Large intestine (tissue), 12 donors: ENCODE measurements at places on chromosomes 3 and 15. TPM values are rescaled to one million over a fixed set of nuclear protein-coding genes. Genes with fewer than 3 reads are reported as not detected.

GRCh38 chr15:35054380-35054779, 30.7 kb downstream of the NANOGP8 start:
- H3K27me3 ChIP-seq, result no peaks in the 10 kb centered on the region
- no peak overlapping the region for H3K4me3 ChIP-seq
- no peaks in the 10 kb centered on the region for H3K36me3 ChIP-seq

- H3K4me1 ChIP-seq, result no peaks in the 10 kb centered on the region
- H3K27ac ChIP-seq, result no peak overlapping the region
- DNase-seq, result no peak
- H3K27me3 ChIP-seq, result no peaks in the 10 kb centered on the region
- H3K36me3 ChIP-seq, result peaks cover 31% of the 10 kb centered on the region
Measured at GRCh38 chr3:40511031-40511718, 5.3 kb downstream of the ZNF620 start.

GRCh38 chr3:101243285-101244211, 76.8 kb downstream of the IMPG2 start:
- H3K27me3 ChIP-seq, result no peaks in the 10 kb centered on the region
- H3K27ac ChIP-seq, result no peak overlapping the region
- no peak for DNase-seq
- no peak overlapping the region for H3K4me3 ChIP-seq

DNA sequence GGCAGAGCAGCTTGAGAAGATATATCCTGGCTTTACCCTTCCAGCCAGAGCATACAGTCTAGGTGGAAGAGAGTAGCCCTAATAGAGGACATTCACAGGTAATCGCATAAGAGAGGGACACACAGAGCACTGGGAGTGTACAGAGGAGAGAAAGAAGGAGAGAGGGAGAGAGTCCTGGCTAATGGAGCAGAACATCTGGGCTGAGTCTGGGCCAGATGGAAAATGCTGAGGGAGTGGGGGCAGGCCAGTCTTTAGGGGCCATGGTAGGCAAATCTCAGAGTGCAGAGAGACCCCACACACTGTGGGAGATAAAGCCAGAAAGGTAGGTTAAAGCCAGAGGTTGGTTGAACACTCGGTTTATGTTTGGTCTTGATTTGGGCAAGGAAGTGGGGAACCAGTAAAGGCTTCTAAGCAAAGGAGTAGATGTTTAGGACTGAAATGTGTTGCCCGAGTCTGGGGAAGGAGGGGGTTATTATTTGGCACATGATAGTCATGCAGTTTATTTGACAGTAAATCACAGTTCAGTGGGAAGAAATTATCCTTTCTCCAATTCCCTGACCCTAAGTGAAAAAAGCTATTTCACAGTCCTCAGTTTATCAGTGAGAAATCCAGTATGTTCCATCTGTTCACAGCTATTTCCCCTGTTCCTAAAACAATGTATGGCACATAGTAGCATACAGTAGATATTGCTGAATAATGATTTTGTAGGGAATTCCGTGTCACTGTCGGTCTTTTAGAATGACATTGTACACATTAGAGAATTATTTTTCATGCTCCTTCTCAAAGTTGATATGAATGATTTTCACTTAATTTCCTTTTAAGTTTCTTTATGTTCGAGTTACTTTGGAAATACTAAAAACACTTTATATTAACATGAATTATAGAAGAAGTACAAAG, 45.7 kb downstream of the PDHB start:
- no peaks in the 10 kb centered on the region for H3K27me3 ChIP-seq
- DNase-seq, result no peak
- peaks cover 4% of the 10 kb centered on the region for H3K4me1 ChIP-seq
- peak overlapping the region; percentile 57 for H3K27ac ChIP-seq

GRCh38 chr3:147890114-147890513, 480.9 kb downstream of the ZIC1 start:
- DNase-seq, result no peak
- H3K36me3 ChIP-seq, result no peaks in the 10 kb centered on the region
- no peaks in the 10 kb centered on the region for H3K27me3 ChIP-seq

DNA sequence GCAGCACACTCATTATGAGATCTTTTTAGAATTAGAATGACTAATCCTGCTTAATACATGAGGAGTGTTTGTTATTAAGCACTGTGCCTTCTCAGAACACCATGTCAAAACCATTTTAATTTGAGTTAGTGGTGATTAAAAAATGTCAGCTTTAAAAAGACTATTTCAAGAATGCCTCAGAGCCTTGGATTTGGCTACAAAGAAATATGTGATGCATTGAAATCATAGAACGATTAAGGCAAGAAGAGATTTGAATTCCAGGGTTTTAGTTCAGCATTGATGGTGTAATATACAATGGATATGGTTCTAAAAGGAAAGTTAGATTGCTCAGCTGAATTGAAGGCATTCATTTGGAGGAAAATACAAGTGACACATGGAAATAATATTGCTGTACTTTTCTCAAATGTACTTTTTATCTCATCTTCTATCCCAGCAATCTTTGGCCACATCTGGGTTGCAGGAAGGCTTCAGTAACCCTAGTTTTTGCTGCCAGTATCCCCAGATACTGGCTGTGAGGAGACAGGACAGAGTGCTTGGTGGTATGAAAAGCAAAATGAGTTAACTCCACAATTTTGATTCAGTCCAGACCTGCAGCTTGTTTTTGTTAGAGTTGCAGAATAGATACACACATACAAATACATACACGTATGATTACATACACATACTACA, 303.8 kb downstream of the CLSTN2 start:
- H3K36me3 ChIP-seq, result no peaks in the 10 kb centered on the region
- H3K4me1 ChIP-seq, result no peaks in the 10 kb centered on the region
- no peaks in the 10 kb centered on the region for H3K27me3 ChIP-seq
- DNase-seq, result no peak

GRCh38 chr15:61050844-61051568, 178.1 kb downstream of the RORA start:
- no peak overlapping the region for H3K4me3 ChIP-seq
- no peaks in the 10 kb centered on the region for H3K4me1 ChIP-seq
- no peaks in the 10 kb centered on the region for H3K36me3 ChIP-seq
- H3K27ac ChIP-seq, result no peak overlapping the region

- H3K4me1 ChIP-seq, result peaks cover 3% of the 10 kb centered on the region
- DNase-seq, result no peak
- H3K36me3 ChIP-seq, result no peaks in the 10 kb centered on the region
- H3K4me3 ChIP-seq, result no peak overlapping the region
Measured at GRCh38 chr3:194053136-194053535, 82.8 kb upstream of the HES1 start.

DNA sequence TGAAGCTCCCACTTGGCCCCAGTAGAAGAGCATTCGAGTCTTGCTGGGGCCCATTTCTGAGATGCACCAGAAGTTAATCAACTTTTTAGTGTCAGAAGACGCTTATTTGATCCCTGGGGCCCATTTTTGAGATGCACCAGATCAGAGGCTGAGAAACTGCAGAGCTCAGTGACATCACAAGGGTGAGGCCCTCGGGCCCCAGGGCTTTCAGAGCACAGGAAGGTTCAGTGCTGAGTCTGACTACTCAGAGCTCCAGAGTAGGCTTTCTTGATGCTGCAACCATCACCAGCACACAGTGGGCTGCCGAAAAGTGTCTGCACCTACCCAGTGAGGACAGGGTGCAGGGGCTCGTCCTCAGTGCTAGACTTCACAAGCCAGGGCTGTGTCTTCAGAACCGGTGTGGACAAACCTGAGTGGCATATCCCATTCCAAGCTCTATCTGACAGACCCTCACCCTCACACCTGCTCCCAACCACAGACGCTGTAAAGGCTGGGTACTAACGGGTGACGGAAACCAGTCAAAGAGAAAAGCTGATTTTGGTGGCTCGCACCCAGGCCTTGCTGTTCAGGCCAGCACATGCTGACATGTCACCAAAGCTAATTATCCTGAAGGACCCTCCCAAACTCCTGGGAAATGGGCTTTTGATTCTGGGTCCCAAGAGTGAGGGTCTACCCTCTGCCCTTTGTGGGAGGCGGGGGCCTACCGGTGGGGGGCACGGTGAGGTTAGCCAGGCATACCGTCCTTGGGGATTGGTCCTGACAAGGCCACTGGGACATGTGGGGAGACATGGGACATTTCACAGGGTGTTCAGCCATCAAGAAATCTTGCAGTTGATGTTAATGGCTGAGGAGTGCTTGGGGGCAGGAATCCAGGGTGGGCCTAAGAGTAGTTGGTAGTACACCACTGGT, 83.0 kb downstream of the PDCD6IP start:
- peaks cover 3% of the 10 kb centered on the region for H3K4me1 ChIP-seq
- no peak overlapping the region for H3K27ac ChIP-seq
- H3K36me3 ChIP-seq, result no peaks in the 10 kb centered on the region
- no peak overlapping the region for H3K4me3 ChIP-seq

- no peak overlapping the region for H3K4me3 ChIP-seq
- DNase-seq, result no peak
- H3K4me1 ChIP-seq, result no peaks in the 10 kb centered on the region
Measured at GRCh38 chr3:58839187-58839586, 172.6 kb upstream of the FAM3D start.

DNA sequence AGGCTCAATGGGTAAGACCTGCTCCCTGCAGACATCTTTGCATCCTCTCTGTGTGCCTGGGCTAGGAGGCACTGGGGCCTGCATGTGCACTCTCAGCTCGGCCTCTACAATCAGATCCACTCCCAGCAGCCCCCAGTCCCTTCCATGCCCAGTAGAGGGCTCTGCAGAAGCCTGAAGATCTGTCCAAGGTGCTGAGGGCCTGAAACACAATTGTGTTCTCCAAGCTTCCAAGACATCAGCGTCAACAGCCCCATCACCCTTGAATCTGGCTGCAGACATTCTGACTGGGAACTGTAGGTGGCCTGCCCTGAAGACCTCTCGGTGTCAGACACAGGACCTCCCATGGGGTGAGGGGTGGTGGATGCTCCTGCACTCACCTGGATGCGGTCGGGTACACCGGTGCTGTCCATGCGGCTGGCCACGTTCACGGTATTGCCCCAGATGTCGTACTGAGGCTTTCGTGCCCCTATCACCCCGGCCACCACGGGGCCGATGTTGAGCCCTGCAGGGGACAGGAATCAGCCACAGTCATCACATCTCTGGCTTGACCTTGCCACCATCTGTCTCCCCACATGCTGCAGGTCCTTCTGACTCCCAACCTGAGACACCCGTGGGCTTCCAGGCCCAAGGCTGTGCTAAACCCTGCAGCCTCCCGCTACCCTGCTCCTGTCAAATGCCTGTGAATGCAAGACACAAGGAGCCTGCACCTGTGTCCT, 84.7 kb downstream of the SEC22A start:
- no peaks in the 10 kb centered on the region for H3K27me3 ChIP-seq
- DNase-seq, result peak; percentile 34
- no peak overlapping the region for H3K4me3 ChIP-seq
- H3K4me1 ChIP-seq, result no peaks in the 10 kb centered on the region
- H3K27ac ChIP-seq, result no peak overlapping the region

DNA sequence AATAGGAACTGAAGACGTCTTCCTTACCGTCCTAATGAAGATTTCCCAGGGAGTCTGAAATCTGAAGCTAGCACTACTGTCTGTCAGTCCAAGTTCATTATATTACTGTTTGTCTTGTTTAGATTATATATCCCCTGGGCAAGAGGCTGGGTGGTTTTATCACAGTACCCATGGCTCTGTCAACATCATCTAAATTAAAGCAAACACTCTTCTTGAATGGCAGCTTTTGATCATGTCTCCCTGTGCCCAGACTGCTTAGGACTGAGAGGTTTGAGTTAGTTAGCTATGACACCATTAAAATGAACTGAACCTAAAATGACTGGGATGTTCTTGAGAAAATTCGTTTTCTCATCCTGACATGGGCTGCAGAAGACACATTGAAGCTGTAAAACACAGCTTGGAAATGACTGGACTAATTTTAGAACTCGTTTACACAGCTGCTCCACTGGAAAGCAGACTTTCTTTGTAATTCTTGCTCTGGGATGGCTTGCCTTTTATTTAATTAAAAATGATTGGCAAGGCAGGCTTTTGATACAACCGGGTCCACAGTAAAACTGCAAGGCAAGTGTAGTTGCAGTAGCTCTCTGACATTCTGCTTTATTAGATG, 243.5 kb downstream of the MFSD1 start:
- no peak for DNase-seq
- H3K27me3 ChIP-seq, result no peaks in the 10 kb centered on the region
- H3K36me3 ChIP-seq, result no peaks in the 10 kb centered on the region
- no peak overlapping the region for H3K27ac ChIP-seq
- H3K4me1 ChIP-seq, result no peaks in the 10 kb centered on the region

DNA sequence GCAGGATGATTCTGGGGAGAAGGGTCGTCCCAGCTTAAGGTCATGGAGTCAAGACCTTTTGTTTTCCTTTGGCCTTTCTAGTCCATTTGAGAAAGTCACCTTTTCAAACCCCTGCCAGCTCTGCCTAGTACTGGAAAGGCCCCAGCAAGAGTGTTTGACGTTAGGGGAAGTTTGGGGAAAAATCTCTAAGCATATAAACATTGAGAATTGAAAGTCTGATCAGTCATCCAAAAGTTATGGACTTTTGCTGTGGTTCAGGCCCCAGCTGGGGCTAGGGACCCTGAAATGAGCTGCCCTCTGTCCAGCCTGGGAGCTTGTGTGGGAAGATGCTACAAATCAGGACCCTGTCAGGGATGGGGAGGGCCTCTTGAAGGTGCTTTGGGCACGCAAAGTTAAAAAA, 21.6 kb downstream of the SLC6A6 start:
- H3K36me3 ChIP-seq, result peaks cover 21% of the 10 kb centered on the region
- peak overlapping the region; percentile 76 for H3K27ac ChIP-seq
- no peaks in the 10 kb centered on the region for H3K27me3 ChIP-seq

DNA sequence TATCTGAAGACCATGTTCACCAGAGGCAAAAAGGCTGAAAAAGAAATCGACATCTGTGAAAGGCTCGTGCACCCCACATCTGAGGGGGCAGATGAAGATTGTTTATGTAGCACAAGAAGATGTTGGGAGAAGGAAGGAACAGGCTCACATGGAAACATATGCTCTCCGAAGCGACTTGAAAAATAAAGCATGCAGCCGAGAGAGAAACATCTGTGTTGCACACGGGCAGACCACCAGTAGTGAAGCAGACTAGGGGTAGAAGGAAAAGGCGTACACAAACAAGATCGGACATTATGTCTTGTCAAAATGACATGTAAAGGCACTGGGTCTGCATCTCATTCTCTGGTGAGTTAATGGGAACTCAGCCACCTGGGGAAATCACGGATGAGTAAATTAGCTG, 356.5 kb downstream of the ZIC4 start:
- H3K27me3 ChIP-seq, result no peaks in the 10 kb centered on the region
- no peak overlapping the region for H3K4me3 ChIP-seq
- H3K4me1 ChIP-seq, result no peaks in the 10 kb centered on the region
- no peaks in the 10 kb centered on the region for H3K36me3 ChIP-seq
- H3K27ac ChIP-seq, result no peak overlapping the region

DNA sequence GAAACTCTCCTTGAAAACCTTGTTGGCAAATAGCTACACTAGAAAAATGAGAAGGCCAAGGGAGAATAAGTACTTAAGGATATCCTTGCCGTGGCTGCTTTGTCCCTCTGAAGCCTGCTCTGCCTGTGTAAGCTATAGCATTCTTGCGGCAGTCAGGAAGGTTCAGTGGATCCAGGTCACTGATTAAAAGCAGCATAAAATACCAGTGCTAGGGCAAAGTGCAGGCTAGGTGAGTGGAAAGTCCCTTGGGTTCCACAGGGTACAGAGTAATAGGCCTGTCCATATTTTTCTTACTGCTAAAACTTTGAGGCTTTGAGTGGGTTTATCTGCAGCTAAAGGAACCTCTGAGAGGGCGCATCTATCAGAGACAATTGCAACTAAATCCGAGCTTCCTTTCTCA, 10.3 kb downstream of the CXCR6 start:
- no peaks in the 10 kb centered on the region for H3K27me3 ChIP-seq
- peaks cover 87% of the 10 kb centered on the region for H3K36me3 ChIP-seq
- peak; percentile 73 for DNase-seq
- H3K4me1 ChIP-seq, result no peaks in the 10 kb centered on the region
- H3K4me3 ChIP-seq, result no peak overlapping the region

Gene NGRN
- polyA plus RNA-seq, result 76.1 TPM

Gene C15orf62
- polyA plus RNA-seq, result 5.4 TPM

Gene GOLGA8R
- polyA plus RNA-seq, result 6.8 TPM

Gene GOLGA8S
- 0.24 TPM for polyA plus RNA-seq

Gene PLSCR5
- polyA plus RNA-seq, result 0.10 TPM

Gene ZNF619
- 6.1 TPM for polyA plus RNA-seq

Gene SKOR1
- 0.28 TPM for polyA plus RNA-seq

Gene GOLGA6L4
- polyA plus RNA-seq, result 8.2 TPM

Gene FGF12
- polyA plus RNA-seq, result 2.1 TPM
